ENCODE measurements at places on chromosomes 6 and 20. TPM values are rescaled to one million over a fixed set of nuclear protein-coding genes. Genes with fewer than 3 reads are reported as not detected.

PLCB1 gene
- 0.85 TPM for total RNA-seq

ABHD16B gene
- not detected for total RNA-seq

REM1 gene
- total RNA-seq, result 0.23 TPM

SLC13A3 gene
- not detected for total RNA-seq

MACROD2 gene
- total RNA-seq, result 0.74 TPM

SNX21 gene
- total RNA-seq, result 10.9 TPM

TGM3 gene
- 0.03 TPM for total RNA-seq

NPBWR2 gene
- not detected for total RNA-seq

TMEM14A gene
- total RNA-seq, result 35.0 TPM

PSMF1 gene
- total RNA-seq, result 215 TPM

Data from A549 treated with CORT108297 at 1 μM for 4 hours (cell line).